ENCODE measurements at places on chromosomes 1 and 21. TPM values are rescaled to one million over a fixed set of nuclear protein-coding genes. Genes with fewer than 3 reads are reported as not detected.

Gene NIBAN1
- polyA plus RNA-seq, result 32.9 TPM

Gene TSACC
- 0.32 TPM for polyA plus RNA-seq

Gene DNALI1
- 0.69 TPM for polyA plus RNA-seq

Gene TRIM17
- polyA plus RNA-seq, result 0.25 TPM

Gene HES2
- polyA plus RNA-seq, result not detected

Gene VHLL
- polyA plus RNA-seq, result not detected

Gene MSH4
- not detected for polyA plus RNA-seq

Gene CELA3A
- polyA plus RNA-seq, result not detected

Gene MMP23B
- 0.53 TPM for polyA plus RNA-seq

Gene RIMS3
- 3.4 TPM for polyA plus RNA-seq

Gene WDR64
- polyA plus RNA-seq, result 0.16 TPM

Gene PTCH2
- not detected for polyA plus RNA-seq

Gene DYNLT5
- polyA plus RNA-seq, result not detected

Gene C1orf50
- polyA plus RNA-seq, result 2.5 TPM

Gene CDCA8
- polyA plus RNA-seq, result 2.7 TPM

Gene CFH
- polyA plus RNA-seq, result 16.6 TPM
